Cerebellar nuclear complex (tissue), 1 donor: ENCODE measurements at places on chromosomes 6 and 20.

GRCh38 chr20:52948491-52948890 is 23.7 kb upstream of the TSHZ2 start:
- no peak for DNase-seq

DNA sequence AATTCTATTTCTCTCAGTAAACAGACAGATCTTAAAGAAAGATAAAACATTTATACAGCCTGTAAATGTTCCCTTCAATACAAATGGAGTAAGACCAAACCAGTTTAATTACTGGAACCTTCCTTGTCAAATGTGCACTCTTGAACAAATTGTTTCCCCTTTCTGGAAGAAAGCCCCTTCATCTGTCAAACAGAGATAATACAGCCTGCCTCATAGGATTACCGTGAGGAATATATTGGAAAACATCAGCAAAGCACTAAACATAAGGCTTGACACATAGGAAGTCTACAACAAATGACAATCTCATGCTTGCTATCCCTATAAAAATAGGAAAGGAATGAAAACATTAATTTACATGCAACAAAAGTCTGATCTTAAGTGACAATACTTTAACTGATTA is 173.8 kb downstream of the PTPRK start:
- no peak for DNase-seq

GRCh38 chr6:31114970-31115849 is 610 bp downstream of the PSORS1C1 start:
- DNase-seq, result no peak

DNA sequence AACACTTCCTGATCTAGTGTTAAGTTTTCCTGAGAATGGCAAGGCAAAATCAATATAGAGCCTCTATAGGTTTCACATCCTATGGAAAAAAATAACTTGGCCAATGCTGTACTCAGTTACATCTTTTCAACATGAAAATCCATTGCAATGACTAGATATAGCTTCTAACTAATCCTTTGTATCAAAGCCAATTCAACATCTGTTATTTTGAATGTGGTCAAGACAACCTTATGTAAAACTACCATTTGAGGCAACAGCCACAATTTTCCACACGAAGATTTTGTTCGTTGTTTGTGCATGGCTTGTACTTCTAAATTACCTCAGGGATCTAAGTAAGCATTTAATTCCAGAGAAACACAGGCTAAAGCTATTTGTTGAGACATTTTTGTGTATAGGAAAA is 637.8 kb upstream of the EYS start:
- no peak for DNase-seq

DNA sequence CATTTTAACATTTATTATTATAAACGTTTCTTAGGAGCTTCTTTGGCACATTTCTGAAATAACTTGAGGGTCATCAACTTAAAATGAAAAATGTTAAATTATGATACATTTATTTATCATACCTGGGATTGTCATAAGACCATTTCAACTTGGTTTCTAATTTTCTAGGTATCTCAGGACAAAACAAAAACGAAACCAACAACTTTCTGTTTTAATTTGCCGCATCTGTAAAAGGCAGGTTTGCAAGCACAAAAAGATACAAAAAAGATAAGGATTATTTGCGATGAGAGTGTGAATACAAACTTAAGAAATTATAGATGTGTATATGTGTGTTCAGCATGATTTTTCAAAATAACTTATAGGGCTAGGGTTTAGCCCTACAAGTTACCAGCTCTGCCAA is 395.0 kb upstream of the RUNX2 start:
- no peak for DNase-seq

- DNase-seq, result no peak
Observed at GRCh38 chr6:118660218-118660569, 8.8 kb upstream of the CEP85L start.

DNA sequence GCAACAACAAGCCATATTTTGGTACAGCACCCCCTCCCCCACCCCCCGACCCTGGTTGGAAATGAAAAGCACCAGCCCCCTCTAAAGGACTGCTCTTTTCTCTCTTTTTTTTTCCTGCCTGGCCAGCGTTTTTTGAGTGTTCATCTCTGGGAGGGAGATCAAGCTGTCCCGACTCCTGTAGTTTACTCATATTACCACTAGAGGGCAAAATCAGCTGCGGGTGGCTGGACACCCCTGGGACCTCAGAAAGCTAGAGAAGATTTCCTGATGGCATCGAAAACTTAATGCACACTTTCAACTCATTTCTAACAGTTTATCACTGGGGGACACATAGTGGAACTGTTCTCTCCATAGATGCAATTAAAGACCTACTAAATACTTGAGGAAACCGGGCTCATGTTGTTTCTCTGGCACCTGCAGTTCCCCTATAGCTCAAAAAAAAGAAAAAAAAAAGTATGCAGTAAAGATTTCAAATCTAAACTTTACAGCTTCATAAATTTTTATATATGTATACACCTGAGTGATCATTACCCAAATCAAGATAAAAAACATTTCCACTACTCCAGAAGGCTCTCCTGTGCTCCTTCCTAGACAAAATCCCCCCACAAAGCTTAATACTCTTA is 24.4 kb downstream of the CNBD2 start:
- DNase-seq, result peak; percentile 55

DNA sequence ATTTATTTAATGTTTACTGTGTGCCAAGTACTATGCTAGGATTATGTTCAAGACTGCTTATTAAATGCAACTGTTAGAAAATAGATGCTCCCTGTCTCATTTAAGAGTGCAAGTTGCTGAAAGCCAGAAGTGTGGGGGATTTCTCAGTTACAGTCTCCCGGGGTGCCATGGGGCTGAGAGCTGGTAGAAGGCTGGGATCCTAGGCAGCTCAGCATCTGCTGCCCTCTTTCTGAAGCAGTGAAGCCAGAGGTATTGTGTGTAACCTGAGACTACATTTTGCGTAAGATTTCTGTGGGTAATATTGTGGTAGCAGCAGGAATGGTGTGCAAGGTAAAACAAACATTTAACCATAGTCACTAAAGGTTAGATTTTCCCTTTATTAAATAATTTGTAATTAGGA is 120.6 kb downstream of the AKAP7 start:
- no peak for DNase-seq

DNA sequence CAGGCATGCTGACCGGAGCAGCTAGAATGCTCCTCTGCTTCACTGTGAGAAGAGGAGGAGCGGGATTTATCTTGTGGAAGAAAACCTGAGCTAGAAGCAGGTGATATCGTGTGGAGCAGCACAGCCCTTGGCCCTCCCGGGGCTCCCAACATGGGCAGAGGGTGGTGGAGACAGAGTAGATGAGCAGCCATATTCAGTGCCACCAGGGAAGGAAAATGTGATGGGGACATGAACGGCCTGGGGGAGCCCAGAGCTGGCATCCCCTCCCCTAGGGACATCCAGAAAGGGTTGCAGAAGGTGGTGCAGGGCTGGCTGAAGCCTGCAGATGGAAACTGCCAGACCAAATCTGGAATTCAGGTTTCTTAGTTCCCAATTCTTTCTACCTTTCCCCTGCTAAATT is 24.9 kb upstream of the TBXT start:
- no peak for DNase-seq

DNA sequence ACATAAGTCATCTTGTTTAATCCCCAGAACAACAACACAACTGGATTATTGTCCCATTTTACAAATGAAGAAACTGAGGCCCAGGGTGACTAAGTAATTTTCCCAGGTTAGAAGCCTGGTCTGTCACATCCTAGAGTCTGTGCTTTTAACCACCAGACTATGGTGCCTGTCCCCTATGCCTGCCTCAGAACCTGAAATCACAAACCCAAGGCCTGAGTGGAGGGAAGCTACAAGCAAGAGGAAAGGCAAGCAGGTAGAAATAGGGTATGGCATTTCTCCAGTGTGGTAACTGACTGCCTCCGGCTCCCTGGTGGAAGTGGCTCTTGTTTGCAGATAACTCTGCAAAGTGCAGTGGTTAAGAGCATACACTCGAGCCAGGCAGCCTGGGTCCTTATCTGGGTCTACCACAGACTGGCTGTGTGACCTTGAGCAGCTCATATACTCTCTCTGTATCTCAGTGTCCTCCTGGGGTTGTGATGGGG is 2.5 kb downstream of the TMEM63B start:
- DNase-seq, result no peak

- no peak for DNase-seq
Observed at GRCh38 chr6:75199889-75200288, 6.0 kb downstream of the COL12A1 start.

DNA sequence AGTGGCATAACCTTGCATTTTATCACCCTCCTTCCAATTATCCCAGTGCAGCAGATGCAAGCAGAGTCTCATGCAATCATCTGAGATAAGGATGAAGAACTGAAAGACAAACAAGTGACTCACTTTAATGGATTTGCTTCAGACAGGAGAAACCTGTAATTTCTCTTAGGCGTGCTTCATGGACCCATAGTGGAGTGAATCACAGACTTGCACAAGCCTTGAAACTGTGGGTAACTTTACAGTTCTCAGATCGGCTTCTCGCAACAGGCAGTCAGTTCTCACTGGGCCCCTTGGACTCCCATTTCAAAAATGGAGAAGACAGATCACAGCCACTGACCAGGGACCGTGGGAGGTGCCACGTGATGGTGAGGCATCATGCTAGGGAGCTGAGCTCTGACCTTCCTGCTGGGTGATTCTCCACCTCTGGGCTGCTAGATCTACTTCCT is at the start of gene ADGRF4:
TSS of gene ADGRF4 (plus strand) at position 239 of the 446 bp plus-strand sequence. CDS start 8,666 bp downstream, outside the sequence.
- no peak for DNase-seq

GRCh38 chr6:106084989-106085691 is 996 bp upstream of the PRDM1 start:
- no peak for DNase-seq

GRCh38 chr6:125984311-125984710 is 2.0 kb upstream of the TRMT11 start:
- DNase-seq, result no peak

DNA sequence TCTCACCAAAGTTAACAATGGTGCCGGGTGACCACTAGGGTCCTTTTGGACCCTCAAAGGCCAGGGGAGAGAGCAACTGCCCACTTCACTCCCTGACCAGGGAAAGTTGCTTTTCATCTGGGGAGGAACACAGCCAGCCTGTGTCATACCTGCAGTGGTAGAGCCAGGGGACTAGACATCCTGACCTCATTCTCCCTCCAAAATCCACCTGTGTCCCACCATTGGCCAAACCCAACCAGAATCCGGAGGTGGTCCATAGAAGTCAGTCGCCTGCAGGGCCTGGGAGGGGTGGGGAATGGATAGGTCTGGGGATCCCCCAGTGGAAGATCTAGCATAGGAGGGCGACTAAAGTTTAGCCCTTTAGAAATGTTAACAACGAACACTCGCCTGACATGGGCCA is 12.8 kb downstream of the PFDN4 start:
- no peak for DNase-seq

- DNase-seq, result no peak
Observed at GRCh38 chr20:14566505-14566904, 229.1 kb upstream of the FLRT3 start.

GRCh38 chr6:110520992-110521543 is 44.7 kb upstream of the SLC22A16 start:
- no peak for DNase-seq

DNA sequence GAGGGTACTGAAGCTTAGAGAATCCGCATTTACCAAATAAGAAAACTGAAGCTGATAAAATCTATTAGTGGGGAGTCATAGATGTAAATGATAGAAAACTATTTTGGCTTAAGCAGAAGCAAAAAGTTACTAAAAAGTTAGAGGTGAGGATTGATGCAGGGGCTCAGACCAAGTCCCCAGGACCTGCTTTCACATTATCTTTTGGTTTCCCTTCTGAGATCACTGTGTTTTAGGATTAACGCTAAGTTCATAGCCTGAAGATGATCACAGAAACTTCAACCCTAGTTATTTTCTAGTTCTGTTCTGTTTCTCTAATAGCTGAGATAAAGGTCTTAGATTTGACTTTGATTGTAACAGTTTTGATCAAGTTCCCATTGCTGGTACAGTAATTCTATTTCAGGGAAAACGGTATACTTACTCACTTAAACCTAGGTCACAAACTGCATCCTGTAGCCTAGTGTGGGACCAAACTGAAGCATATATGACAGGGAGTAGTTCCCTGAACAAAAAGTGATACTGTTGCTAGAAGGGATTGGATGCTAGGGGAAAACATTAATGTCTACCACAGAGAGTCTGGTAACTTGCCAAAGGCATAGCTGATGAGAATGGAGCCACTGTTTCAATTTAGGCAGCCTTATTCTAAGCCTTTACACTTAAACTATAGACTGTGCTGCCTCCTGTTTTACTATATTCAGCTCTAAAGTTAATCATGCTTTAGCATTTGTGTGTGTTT is 13.1 kb downstream of the CYB5R4 start:
- no peak for DNase-seq

GRCh38 chr6:139371421-139372203 is 2.8 kb downstream of the CITED2 start:
- DNase-seq, result no peak

- no peak for DNase-seq
Observed at GRCh38 chr20:48287552-48288170, 502.4 kb upstream of the SULF2 start.

DNA sequence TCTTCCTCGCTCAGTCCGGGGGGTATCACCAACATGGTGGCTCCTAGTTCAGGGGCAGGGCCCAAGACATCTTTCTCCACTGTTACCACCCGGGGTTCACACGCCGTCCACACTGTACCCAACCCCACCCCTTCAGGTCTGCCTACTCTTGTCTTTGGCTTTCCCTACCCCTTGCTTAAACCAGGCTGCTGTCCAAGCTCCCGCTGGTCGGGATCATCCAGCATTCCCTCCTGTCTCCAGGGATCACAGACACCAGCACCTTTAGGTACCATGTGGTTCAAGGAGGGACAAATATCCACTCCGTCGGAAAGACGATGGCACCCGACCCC is 395 bp downstream of the NELFE start:
- DNase-seq, result no peak

DNA sequence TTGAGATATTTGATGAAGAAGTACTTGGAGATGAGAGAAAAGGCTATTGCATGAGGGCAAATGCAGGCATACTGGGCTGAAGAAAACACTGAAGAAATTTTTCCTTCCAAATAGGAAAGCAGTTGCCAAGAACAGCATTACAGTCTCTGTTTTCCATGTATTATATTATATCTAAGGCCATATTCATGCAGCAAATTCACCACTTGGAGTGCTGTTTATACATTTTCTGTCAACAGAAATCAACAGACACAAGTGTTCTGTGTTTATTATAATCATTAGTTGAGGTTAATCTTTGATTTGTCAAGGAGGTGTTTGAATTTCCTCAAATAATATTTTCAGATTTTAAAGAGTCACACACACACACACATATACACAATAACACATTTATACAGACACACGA is 268.8 kb upstream of the PLCB4 start:
- no peak for DNase-seq

DNA sequence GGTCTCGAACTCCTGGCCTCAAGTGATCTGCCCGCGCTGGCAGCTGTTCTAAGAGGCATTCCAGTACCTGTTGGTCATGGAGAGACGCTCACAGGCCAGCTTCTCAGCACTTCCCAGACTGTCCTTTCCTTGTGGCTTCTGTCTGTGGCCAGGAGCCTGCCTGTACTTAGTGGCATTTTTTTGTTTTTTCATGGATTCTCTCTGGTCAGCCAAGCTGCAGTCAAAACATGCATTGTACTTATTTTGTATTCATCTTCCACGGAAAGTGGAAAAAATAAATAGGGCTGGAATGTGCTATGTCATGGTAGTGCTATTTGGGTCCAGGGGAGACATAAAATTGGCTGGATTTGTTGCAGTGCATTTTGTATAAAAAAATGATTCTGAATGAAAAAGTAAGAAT is 29.1 kb downstream of the ZDHHC14 start:
- no peak for DNase-seq
